ENCODE measurements at places on chromosomes 13 and 19.

GRCh38 chr19:3969435-3970312, 1.2 kb downstream of the DAPK3 start:
- peak; percentile 51 for DNase-seq

DNA sequence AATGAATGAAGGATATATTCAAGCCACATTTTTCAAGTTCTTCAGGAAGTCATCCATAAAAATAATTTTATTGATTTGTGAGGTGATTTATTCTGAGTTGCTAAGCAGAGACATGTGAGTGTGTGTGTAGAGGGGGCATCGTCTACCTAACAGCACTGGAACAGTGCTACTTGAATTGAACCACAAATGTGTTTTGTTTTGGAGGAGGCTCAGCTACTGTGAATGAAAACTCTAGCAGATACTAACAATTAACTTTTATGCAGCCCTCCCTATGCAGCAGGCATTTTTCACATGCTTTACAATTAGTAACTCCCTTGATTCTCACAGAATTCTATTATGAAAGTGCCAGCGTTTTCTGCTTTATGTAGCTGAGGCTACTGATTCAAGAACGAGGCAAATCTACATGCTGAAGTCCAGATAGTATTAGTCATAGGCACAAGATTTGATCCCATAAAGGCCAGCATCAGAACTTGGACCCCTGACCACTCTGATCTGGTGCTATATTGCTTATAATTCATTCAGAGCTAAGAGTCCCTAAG, 103.7 kb downstream of the MYO16 start:
- DNase-seq = no peak

- no peak for DNase-seq
Measured at GRCh38 chr13:43510956-43511901, 275.5 kb downstream of the ENOX1 start.

DNA sequence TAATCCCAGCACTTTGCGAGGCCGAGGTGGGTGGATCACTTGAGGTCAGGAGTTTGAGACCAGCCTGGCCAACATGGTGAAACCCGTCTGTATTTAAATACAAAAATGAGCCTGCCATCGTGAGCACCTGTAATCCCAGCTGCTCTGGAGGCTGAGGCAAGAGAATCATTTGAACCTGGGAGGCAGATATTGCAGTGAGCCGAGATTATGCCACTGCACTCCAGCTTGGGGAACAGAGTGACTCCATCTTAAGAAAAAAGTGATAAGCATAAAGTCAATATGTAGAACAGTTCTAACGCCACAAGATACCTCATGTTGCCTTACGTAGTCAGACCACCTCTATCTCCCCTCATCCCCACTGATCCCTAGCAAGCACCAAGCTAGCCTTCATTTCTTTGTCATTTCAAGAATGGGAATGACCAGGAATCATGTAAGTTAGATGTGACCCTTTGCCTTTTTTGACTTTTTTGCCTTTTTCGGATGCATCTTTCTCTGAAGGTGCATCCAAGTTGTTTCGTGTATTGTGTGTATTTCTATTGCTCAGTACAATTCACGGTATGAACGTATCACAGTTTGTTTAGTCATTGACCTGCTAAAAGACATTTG, 6.4 kb downstream of the RPL21 start:
- DNase-seq = no peak

- no peak for DNase-seq
Measured at GRCh38 chr13:106986033-106986484, 418.1 kb upstream of the ARGLU1 start.

DNA sequence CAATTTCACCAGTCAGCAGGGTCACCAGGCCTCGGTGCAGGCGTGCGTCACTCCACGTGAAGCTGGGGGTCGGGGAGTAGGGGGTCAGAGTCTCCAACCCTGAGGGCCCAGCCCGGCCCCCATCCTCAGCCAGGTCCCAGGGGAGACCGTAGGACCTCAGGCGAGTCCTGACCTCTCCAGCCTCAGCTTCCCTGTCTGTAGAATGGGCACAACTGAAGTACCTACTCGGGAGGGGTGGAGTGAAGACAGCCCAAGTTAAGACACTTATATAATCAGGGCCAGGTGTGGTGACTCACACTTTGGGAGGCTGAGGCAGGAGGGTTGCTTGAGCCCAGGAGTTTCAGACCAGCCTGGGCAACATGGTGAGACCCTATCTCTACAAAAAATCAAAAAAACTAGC, 2.7 kb upstream of the SPACA4 start:
- no peak for DNase-seq

GRCh38 chr13:110533771-110534670, 27.5 kb downstream of the RAB20 start:
- DNase-seq = no peak

- no peak for DNase-seq
Measured at GRCh38 chr19:35755550-35756376, 1.1 kb downstream of the HSPB6 start.

DNA sequence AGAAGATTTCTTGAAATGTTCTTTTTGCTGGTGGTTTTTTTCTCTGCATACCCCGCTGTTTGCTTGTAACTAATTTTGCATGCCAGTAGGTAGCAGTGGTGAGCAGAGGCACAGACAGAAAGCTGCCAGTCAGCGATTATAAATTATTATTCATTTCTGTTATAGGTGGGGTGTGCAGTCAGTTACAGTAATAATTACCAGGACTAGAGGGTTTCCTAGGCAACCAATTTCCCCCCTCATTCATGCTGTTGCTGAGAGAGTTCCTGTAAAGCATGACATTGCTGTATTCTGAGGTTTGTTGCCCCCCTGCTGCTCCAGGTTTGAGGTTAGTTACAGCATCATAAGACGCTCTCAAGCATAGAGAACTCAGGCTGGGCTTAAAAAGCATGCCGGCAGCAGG, 104.5 kb downstream of the URI1 start:
- no peak for DNase-seq

DNA sequence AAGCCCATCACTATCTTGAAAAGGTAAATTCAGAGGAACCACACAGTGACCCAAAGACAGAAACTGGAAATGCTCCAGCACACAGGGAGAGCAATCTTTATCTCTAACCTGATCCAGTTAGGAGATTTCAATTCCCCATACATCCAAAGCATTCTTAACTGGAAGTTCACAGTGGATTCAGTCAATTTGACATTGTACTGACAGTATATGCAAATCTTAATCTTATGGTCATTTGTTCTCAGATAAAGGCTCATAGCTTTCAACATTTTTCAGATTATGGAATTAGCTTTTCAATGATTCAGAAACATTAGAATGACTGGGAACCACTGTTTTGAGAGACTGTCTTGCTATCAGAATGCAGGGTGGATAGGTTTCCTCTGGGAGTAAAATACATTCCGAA, 1455.6 kb downstream of the OLFM4 start:
- DNase-seq = no peak

DNA sequence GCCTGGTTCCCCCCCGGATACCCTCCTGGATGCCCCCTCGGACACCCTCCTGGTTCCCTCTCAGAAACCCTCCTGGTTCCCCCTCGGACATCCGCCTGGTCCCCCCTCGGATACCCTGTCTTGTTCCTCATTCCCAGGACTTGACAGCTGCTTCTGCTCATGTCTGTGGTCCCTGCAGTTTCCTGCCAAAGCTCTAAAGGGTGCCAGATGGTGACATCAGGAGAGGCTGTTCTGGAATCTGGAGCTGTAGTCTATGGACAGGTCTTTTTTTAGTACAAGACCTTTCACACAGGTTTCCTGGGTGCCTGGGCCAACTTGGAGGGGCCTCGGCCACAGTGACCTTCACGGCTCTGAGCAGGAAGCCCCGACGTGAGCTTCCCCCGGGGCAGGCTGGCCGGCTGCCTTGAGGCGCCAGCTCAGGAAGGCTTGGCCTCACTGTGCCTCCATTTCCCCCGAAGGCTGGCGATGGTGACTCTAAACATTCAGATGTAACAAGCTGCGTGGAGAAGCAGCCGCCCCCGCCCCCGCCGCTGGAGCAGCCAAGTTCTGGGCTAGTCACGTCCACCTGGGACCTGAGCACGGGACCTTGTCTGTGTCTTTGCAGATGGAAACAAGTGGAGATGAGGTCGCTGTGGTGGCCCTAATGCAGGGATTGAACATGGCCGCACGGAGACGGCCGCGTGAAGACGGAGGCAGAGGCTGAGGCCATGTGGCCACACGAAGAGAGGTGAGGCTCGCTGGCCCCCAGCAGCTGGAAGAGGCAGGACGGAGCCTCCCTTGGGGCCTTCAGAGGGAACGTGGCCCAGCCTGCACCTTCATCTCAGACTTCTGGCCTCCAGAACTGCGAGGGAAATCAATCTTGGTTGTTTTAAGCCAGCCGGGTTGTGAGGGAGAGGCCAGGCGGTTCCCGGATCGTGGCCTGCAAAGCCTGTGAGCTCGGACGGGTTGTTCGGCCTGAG, 12.7 kb downstream of the SGTA start:
- no peak for DNase-seq

GRCh38 chr13:77310579-77311279, 16.2 kb downstream of the MYCBP2 start:
- DNase-seq = no peak

- no peak for DNase-seq
Measured at GRCh38 chr13:90709319-90709718, 638.2 kb upstream of the MIR17HG start.

DNA sequence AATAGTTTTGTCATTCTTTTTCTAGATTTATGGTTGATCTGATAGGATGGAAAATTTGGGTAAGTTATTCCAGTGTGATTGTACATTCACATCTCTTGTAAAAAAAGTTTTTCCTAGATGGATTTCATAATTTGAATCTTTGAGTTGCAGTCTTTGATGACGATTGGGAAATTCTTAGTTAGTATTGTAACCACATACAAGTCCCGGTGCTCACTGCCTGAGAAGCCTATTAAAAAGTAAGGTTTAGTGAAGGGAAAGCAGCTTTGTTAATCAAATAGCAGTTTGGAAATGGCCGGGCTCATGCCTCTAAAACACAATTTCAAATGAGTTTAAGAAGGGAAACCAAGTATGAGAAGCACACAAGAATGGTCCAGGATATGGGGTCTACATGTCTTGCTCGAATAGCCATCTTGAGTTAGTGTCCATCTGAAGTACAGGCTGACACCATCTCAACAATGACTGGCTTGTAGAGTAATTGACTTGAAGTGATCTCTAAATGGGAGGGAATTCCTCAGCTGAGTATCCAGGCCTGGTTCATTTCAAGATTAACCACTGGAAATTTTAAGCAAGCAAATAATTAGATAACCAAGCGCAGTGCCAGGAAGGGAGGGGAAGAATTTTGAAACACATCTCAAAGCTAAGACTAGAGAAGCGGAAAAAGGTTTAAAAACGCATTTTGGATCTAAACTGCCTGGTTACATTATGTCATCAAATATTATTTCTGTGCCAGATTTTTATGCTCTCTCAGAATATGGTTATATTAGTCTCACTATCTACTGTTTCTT, 1145.6 kb upstream of the MIR17HG start:
- DNase-seq = no peak

DNA sequence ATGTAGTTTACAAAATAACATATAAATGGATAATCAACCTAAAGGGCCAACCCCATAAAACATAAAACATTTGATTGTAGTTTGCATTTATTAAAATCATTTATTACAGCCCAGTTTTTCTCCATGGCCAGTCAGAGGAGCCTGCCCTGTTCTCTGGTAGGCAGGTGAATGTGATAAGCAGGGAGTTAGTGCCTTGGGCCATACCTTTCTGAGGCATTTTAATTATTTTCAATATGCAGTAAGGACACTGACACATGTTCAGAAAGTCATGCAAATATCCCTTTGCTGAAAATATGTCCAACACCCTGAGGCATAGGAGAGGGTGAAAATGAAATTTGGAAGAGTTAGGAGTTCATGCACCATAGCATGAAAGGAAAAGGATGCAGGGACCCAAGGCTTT, 242.6 kb upstream of the EDNRB start:
- no peak for DNase-seq

GRCh38 chr13:46380242-46380641, 6.8 kb downstream of the RUBCNL start:
- DNase-seq = no peak

DNA sequence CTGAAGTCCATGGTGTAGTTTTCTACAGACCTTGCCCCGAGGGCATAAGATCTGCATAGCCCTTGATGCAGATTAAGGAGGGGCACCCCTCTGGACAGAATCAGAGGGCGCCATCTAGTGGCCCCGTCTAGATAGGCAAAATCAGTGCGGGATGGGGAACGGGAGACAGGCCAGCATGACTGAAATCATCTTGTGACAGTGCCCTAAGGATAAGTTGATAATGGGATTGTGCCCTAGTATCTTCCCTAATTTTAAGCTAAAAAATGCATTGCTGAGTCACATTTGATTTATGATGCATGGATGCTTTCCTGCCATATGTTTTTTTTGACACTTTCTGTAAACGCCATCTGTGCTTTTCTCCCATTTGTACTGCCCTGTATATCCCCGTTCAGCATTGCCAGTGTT, 19.0 kb upstream of the GPI start:
- DNase-seq = peak; percentile 81

DNA sequence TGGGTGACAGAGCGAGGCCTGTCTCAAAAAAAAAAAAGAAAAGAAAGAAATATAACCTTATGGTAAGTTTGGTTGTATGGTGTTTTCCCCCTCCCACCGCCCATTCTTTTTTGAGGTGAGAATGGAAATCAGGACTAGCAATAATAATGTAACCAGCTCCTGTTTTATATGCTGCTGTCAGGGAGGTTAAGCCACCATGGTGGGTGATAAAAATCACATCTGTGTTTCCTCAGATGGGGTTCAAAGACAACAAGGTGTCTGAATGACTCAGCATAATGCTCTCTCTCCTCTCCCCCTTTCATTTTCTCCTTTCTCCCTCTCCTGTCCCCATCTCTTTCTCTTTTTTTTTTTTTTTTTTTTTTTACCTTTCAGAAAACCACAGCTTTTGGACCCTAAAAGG, 28.3 kb upstream of the GARRE1 start:
- DNase-seq = no peak

DNA sequence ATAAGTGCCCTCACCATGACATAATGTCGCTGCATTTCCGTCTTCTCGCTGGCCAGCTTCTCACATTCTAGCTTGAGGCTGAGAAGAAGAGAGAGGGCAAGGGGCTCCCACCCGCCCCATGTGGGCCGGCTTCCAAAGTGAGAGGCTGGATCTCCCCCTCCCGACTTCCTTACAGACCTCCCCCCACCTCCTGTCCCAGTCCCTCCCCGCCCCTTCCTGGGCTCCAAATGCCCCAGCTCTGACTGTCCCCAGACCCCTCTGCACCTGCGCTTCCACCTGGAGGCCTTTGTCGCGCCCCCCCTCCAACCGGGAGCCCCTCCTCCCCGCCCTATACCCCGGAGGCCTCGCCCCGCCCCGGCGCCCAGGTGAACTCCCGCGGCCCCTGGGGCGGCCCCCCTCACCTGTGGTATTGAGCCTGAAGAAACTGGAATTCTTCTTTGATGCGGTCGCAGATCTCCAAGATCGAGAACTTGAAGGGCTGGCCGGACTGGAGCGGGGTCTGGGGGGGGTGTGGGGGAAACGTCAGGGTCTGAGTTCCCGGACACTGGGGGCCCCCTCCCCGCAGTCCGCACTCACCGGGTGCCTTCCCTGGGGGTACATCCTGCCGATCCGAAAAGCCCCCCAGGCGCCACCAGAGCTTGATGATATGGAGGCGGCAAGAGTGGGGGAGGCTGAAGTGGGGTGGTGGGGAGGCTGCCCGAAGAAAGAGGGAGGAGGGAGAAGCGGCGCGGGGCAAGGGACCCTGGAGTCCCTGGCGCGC, 595 bp downstream of the TLE2 start:
- DNase-seq = no peak

- no peak for DNase-seq
Measured at GRCh38 chr19:9531933-9532332, 6.5 kb downstream of the ZNF426 start.

GRCh38 chr13:36998624-36999041, 507 bp downstream of the ALG5 start:
- DNase-seq = no peak
